ENCODE measurements at places on chromosomes 11 and 22. TPM values are rescaled to one million over a fixed set of nuclear protein-coding genes. Genes with fewer than 3 reads are reported as not detected.

GRCh38 chr11:91219535-91219934 is 996.7 kb upstream of the CHORDC1 start:
- no peak for DNase-seq

Gene ART1
- total RNA-seq: not detected

Gene GAL
- 8.1 TPM for total RNA-seq

GRCh38 chr11:73185680-73186293 is 32.3 kb upstream of the P2RY2 start:
- DNase-seq: no peak

- DNase-seq: no peak
Measured at GRCh38 chr11:19355601-19356000, 114.9 kb upstream of the E2F8 start.

- no peak for DNase-seq
Measured at GRCh38 chr11:71117311-71117710, 135.1 kb downstream of the SHANK2 start.

Gene CRYBA4
- not detected for total RNA-seq

Gene SLC5A4
- total RNA-seq: 0.19 TPM

Gene SLC25A18
- 2.8 TPM for total RNA-seq

DNA sequence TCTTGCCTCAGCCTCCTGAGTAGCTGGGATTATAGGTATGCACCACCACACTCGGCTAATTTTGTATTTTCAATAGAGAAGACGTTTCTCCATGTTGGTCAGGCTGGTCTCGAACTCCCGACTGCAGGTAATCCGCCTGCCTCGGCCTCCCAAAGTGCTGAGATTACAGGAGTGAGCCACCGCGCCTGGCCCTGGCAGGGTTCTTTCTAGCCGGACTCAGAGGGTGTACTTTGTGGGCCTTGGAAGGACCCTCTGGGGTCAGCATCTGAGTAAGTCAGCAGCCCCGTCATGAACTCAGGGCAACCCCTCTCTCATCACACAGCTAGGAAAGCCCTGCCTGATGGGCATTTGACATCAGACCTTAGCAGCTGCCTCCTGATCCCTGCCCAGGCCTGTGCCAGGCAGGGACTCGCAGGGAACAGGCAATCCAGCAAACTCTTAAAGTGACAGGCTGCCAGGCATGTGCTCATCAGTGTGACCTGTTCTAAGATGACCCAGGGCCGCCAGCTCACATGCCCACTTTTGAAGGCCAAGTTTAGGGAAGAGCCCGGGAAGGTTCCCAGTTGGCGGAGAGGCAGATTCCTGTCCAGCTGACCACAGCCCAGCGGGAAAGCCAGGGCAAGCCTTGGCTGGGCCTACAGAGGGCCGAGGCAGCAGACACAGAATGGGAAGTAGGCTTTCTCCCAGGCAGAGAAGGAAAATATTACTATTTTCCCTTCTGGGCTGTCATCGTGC is 92.9 kb downstream of the MORC2 start:
- DNase-seq: no peak

Gene FREY1
- 1.3 TPM for total RNA-seq

DNA sequence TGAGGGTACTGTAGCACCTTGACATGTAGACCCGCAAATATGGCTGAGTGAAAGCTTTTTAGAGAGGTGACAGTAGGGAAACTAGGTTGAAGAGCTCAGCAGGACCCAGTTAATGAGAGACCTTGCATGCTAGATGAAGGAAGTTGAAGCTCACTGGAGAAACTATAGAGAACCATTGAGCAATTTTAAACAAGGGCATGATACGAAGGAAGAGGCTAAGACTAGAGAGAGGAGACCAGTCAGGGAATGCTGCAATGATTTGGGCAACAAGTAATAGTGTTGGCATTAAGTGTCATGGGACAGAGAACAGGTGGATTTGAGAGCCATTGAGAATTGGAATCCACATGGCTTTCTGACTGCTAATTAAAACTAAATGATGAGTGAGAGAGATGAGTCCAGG is 4.1 kb downstream of the OLFML1 start:
- no peak for DNase-seq

DNA sequence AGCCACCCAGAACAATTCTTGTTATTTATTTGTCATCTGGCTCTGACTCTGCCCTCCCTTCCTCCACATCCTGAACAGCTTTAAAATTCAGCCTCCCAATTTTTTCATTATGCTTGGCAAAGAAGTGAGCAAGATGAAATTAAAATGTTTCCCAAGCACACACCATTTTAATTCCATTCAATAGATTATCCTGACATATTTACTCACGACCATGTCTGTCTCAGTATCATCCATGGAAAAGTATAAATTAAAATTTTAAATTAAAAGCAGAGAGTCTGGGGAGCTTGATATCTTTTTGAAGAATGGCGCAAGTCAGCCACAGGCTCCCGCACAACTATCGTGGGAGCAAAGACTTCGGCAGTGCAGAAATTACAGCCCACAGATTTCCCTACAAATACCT is 862.4 kb downstream of the OPCML start:
- no peak for DNase-seq

Gene SORL1
- total RNA-seq: 12.3 TPM

Gene HEPACAM
- 1.2 TPM for total RNA-seq

- DNase-seq: no peak
Measured at GRCh38 chr11:65266210-65266609, 4.4 kb downstream of the POLA2 start.

Gene SAA2
- total RNA-seq: not detected

GRCh38 chr11:126440792-126441514 is 85.5 kb downstream of the ST3GAL4 start:
- DNase-seq: peak; percentile 95

DNA sequence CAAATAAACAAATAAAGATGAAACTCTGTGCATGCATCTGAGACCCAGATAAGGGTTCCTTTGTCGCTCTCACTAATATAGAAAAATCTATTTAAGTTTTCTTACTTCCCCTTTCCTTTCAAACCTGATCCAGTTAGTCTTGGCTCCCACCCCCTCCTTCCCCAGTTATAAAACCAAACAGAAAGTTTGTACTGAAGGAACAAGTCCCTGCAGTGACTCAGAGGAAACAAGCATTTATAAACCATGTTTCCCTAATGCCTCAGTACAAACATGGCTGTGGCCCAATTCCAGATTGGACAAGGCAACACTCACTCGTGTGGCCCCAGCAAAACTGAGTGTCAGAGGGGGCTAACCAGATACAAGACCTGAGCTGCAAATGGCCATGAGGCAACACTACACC is 65.5 kb upstream of the ARHGAP20 start:
- DNase-seq: no peak

Gene TSSK2
- total RNA-seq: not detected

Gene OR52I1
- total RNA-seq: not detected

GRCh38 chr11:128630367-128631230 is 43.2 kb upstream of the ETS1 start:
- peak; percentile 96 for DNase-seq

Gene ACTN3
- total RNA-seq: not detected

DNA sequence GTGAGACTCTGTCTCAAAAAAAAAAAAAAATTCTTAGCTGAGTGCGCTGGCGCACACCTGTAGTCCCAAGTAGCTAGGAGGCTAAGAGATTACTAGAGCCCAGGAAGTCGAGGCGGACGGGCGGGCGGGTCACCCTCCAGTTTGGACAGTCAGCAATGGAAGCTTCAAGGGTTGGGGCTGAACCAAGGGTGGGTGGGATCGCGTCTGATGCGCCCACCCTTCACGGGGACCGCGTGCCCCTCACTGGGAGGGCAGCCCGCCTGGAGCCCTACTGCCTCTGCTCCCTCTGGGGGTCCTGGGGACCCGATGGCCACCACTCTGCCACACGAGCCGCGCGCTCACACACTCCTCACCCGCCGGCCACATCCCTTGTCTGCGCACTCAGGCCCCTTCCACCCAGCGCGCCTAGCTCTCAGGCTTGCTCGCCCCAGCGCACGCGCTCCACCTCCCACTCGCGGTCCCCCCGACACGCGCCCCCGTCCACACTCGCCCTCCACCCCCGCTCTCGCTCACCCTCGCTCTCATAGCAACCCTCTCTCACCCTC is 494 bp downstream of the CHID1 start:
- no peak for DNase-seq

Gene SLC22A9
- not detected for total RNA-seq

Gene SDF2L1
- total RNA-seq: 30.6 TPM

Gene PNPLA5
- not detected for total RNA-seq

Gene SCGB2A2
- total RNA-seq: not detected

DNA sequence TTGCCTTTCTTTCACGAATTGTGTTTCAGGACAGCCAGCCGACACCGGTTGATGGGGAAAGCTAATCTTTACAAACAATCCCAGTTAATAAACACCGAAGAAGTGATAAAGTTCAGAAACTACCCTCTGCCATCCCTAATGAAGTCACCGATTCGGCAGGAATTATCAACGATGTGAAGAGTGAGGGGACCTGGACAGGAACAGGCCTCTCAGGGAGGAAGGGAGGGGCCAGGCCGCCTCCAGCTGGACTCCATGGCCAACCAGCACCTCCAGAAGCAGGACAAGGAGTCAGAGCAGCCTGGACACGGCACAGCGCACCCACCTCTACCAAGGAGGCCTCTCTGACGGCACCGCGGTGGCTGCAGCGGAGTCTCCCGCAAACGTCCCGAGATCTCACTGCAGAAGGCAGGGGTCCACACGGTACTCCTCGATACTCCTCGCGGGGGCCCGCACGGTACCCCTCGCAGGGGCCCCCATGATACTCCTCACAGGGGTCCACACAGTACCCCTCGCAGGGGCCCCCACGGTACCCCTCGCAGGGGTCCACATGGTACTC is 3.9 kb downstream of the TOLLIP start:
- DNase-seq: no peak

Gene PRRG4
- 2.7 TPM for total RNA-seq

DNA sequence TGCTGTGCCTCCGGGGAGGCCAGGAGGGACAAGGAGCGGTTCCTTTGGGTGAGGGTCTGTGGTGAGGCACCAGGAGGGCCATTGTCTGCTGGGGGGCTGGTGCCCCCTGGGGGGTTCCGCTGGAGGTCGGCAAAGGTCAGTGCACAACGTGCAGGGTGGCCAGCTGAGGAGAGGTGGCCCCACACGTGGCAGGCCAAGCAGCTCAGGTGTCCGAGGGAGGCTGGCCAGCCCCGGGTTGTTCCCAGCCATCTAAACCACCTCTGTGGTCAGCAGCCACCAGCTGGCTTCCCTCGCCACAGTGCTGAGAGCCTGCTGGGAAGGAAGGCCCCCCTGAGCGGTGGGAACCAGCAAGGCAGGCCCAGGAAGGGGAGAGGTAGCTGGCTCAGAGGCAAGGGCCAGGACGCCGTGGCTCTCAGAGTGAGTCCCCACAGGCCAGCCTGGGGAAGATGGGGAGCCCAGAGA is 4.2 kb downstream of the TSSC4 start:
- DNase-seq: no peak

DNA sequence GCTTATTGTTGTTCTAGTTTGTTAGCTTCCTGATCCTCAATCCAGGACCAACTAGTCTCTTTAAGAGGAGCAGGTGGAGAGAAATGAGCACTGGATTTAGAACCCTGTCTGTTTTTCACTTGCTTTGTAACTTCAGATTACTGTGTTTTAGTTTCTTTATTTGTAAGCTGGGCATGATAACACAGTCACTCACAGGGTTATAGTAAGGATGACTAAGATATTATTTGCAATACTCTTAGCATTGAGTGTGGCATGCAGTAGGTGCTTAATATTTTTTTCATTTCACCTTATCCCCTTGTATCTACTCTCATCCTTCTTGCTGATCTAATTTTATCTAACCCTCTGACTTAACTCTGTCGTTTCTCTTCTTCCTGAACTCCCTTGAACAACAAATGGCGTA is 33.8 kb downstream of the DNHD1 start:
- DNase-seq: no peak

Gene APOBEC3B
- total RNA-seq: not detected

DNA sequence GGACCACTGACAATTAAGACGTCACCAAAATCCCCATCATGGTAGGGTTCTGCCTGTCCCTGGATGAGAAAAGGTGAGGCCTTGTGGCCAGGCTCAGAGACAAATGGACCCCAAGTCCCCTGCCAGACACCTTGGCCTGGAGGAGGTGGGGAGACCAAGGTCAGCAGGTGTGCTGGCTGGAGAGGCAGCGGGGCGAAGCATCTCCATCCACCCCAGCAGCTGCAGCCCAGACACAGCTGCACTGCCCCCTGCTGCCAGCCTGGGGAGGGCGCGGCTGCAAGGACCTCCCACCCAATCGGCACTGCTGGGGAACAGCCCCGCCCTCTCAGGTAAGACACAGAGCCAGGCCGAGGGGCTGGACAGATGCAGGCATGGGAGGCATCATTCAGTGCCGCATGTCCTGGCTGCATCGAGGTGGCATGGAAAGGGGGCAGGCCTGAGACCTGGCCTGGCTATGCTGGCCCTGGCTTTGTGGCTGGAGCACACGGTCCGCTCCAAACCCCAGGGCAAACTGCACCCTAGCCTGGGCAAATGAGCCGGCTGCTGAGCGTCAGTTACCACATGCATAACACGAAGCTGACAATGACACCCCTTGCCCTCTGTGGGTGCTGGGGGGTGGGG is 12.2 kb upstream of the MFNG start:
- no peak for DNase-seq

DNA sequence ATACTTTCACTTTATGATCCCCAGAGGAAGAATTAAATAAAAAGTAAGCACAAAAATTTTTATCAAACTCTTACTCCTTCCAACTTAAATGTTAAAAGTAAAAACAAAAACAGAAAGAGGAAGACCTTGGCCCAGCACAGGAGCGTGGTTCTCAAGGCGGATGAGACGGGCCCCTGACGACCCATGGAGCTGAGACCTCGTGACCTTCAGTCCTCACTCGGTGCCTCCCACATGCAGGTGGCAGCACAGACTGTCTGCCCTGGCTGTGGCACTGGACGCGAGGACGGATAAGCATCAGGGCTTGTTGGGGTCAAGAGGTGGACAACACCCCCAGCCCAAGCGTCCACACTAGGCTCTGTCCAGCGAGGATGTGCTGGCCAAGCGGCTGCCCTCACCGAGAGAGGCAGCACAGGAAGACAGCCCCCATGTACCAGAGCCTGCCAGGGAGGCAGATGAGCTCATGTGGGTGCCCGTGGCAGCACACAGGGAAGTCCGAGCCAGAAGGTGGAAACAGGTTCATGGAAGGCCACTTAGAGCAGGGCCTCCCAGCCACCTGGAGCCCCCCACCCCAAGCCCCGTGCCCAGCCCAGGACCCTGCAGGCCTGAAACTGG is 1389.8 kb downstream of the TBC1D22A start:
- no peak for DNase-seq

DNA sequence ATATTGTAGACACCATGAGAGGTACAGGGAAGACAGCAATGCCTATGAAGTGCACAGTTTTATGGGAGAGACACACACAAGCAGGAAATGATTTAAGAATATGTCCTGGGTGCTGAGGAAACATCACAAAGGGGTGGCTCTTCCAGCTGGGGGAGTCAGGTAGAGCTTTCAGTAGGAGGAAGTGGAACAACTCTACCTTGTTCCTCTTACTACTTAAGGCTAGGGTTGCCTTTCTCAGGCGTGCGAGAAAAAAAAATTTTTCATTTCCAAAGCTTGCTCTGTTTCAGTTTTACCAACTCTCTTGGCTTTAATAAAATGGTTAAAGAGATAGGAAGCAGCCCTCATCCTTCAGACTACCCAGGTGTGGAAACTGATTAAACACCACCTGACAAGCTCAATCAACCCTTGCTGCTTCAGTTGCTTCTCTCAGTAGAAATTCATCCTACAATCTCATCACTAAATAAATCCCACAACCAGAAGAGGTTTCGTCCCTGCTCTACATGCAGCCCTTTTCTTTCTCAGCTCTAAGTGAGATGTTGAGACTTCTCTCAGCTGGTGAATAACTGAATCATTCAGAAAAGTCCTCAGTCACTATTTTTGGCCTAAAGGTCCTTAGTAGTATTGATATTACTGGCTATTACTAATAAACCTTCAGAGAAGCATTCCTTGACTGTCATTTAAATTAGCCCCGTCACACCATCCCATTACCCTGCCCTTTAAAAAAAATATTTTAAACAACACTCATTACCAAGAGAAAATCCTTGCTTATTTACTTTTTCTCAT is 5.9 kb downstream of the ABTB2 start:
- DNase-seq: no peak

Gene FAM118B
- total RNA-seq: 16.1 TPM

Measured in esophagus muscularis mucosa (tissue), 4 donors.